Stimulated activated CD8-positive, alpha-beta memory T cell treated with anti-CD3 and anti-CD28 coated beads, Interleukin-2, amount 100 ng/mL, for 48 hours (primary cell): ENCODE measurements at places on chromosomes 4 and X.

GRCh38 chr4:88477229-88477860, 20.4 kb downstream of the HERC5 start:
- no peak for DNase-seq

- no peak for DNase-seq
Measured at GRCh38 chrX:124335598-124335997, 3.1 kb downstream of the TEX13D start.

- no peak for DNase-seq
Measured at GRCh38 chrX:134676436-134676835, 18.2 kb upstream of the PLAC1 start.

DNA sequence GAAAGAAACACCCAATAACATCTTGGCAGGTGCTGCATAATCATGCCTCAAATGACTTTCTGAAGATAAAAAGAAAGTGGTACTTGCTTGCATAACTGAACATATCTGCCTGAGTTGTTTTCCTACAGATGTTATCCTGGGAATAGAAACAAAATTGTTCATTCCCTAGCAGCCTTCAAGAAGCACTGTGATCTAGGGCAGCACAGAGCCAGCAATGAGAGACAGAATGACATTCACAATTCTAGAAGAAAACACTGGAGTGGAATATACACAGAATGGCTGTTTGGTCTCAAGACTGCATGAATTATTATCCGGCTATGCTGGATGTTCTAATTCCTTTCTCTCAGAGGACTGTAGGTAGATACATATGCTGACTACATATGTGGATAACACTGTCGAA, 790.9 kb downstream of the PDHA2 start:
- DNase-seq, result no peak

GRCh38 chr4:155237567-155237966, 29.1 kb downstream of the NPY2R start:
- DNase-seq, result no peak
